ENCODE measurements at places on chromosomes 2 and 18. TPM values are rescaled to one million over a fixed set of nuclear protein-coding genes. Genes with fewer than 3 reads are reported as not detected.

- H3K4me3 ChIP-seq: no peak overlapping the region
- H3K27ac ChIP-seq: no peak overlapping the region
- no peaks in the 10 kb centered on the region for H3K27me3 ChIP-seq
- H3K4me1 ChIP-seq: no peaks in the 10 kb centered on the region
Measured at GRCh38 chr2:176976736-176977685, 235.6 kb upstream of the HNRNPA3 start.

PIAS2 gene
- 11.7 TPM for polyA plus RNA-seq

CAPN10 gene
- polyA plus RNA-seq: 20.9 TPM

VWC2L gene
- polyA plus RNA-seq: not detected

GRCh38 chr2:131125195-131125757 is 20.1 kb downstream of the PLEKHB2 start:
- H3K36me3 ChIP-seq: peaks cover 35% of the 10 kb centered on the region
- no peaks in the 10 kb centered on the region for H3K4me1 ChIP-seq
- no peak for DNase-seq
- no peaks in the 10 kb centered on the region for H3K27me3 ChIP-seq
- H3K4me3 ChIP-seq: no peak overlapping the region

THAP4 gene
- polyA plus RNA-seq: 55.1 TPM

DNA sequence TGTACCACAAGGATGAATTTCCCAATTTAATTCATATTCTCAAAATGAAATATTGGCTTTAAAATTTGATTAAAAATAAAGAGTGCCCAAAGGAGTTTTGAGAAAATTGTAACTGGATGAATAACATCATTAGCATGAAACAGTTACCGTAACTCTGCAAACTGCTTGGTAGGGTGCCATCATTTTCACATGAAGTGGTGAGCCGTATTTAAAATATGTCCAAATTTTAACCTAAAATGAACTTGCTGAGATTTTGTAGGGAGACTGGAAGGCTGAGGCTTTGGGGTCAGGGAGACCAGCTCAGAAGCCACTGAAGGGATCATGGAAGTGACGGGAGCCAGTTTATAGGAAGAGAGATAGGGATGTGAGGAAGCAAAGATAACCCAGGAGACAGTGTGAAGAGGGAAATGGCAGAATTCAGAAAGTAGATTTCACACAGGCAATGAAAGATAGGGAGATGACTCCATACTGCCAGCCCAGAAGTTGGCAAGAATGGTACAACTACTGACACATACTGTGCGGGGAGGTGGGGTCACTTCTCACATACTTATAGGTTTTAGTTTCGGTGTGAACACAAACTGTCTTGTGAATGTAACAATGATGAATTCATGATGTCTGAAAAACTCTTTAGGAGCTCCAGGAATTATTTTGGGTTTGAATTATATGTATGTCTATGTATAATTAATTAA is 53.8 kb downstream of the EFEMP1 start:
- peaks cover 20% of the 10 kb centered on the region for H3K36me3 ChIP-seq
- DNase-seq: peak; percentile 63
- H3K4me1 ChIP-seq: peaks cover 7% of the 10 kb centered on the region
- H3K27me3 ChIP-seq: no peaks in the 10 kb centered on the region
- H3K27ac ChIP-seq: peak overlapping the region; percentile 52

HK2 gene
- 18.7 TPM for polyA plus RNA-seq

STAT4 gene
- polyA plus RNA-seq: 0.47 TPM

- no peak overlapping the region for H3K27ac ChIP-seq
- DNase-seq: no peak
- peaks cover 2% of the 10 kb centered on the region for H3K4me1 ChIP-seq
- H3K36me3 ChIP-seq: no peaks in the 10 kb centered on the region
Measured at GRCh38 chr2:182367401-182367800, 59.4 kb downstream of the PDE1A start.

GRCh38 chr2:105641389-105641811 is 103.3 kb upstream of the NCK2 start:
- DNase-seq: no peak
- no peaks in the 10 kb centered on the region for H3K4me1 ChIP-seq
- H3K27me3 ChIP-seq: peaks cover 19% of the 10 kb centered on the region
- no peak overlapping the region for H3K27ac ChIP-seq
- no peaks in the 10 kb centered on the region for H3K36me3 ChIP-seq

DNA sequence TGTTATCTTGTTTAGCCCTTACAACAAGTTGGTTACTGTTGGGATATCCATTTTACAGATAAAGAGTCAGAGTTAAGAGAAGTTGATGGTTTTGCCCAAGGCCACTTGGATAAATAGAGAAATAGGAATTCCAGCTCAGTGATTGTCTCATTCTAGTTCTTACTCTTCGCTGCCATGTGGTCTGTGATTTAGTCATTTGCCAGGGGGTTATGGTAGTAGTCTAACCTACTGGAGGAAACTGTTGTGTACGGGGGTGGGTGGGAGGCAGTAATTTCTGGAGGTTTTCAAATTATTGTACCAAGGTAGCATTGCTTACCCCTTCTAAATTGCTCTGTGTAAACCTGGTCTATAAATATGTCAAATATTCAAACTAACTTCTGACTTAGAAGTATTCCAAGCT is 110.4 kb downstream of the MAP2 start:
- H3K27ac ChIP-seq: no peak overlapping the region
- no peaks in the 10 kb centered on the region for H3K4me1 ChIP-seq
- DNase-seq: no peak
- no peak overlapping the region for H3K4me3 ChIP-seq

Measured in IMR-90 (cell line).